Cortex of kidney (tissue), 1 donor: ENCODE measurements at places on chromosomes 4 and X.

GRCh38 chrX:63503541-63503940 lies 152.4 kb upstream of the SPIN4 start:
- no peak for DNase-seq

GRCh38 chr4:37748485-37748884 lies 62.3 kb upstream of the RELL1 start:
- DNase-seq, result no peak

GRCh38 chr4:38162240-38162784 lies 202.1 kb downstream of the PTTG2 start:
- DNase-seq, result no peak

DNA sequence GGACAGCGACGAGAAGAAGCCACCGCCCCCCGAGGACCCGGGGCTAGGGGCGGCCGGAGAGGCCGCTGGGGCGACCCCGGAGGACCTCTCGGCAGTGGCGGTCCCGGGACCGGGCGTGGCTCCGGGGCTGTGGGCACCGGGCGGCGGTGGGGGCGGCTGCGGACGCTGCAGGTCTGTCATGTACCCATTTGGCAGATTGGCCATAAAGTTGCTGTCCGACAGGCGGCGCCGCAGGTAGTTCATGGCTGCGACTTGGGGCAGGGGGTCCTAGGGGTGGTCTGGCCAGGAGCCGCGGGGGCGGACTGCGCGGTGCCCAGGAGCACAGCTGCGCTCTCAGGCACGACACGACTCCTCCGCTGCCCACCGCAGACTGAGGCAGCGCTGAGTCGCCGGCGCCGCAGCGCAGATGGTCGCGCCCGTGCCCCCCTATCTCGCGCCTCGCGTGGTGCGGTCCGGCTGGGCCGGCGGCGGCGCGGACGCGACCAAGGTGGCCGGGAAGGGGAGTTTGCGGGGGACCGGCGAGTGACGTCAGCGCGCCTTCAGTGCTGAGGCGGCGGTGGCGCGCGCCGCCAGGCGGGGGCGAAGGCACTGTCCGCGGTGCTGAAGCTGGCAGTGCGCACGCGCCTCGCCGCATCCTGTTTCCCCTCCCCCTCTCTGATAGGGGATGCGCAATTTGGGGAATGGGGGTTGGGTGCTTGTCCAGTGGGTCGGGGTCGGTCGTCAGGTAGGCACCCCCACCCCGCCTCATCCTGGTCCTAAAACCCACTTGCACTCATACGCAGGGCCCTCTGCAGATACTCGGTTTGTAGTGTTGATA lies at the start of gene SYN1:
Gene SYN1, minus strand, starts transcription at position 372 of the 817 bp plus-strand sequence. Its CDS starts 129 bp downstream, at position 243.
- DNase-seq, result peak; percentile 6

GRCh38 chr4:86957215-86957614 lies 22.4 kb downstream of the AFF1 start:
- no peak for DNase-seq

DNA sequence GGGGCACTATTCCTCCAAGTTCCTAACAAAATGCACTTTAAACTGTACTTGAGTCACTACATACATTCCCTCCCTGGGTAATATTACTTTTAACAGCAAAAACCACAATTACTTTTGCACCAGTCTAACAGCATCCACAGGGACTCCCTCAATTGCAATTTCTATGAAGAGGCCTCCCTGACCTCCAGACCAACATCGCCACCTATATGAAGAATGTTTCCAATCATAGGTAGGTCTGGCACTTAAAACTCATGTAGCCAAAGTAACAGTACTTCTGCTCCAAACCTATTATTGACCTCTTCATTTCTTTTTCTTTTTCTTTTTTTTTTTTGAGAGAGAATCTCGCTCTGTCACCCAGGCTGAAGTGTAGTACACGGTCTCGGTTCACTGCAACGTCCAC lies 15.6 kb downstream of the NR3C2 start:
- no peak for DNase-seq

DNA sequence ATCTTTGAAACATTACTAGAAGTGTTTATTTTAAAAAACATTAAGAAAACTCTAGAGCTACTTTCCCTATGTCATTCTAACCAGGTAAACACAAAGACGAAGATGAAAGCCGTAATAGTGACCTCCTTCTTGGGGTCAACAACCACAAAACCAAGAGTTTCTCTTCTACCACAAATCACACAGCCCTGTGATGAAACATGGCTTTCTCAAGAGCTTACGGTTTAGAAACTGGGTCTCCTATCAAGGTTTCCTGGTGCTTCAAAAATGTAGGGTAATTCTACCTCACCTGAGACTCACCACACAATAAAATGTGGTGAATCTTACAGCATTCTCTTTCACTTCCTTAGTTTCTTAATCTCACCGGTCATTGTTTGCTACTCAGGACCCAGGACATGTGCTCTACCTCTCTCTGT lies 50.9 kb downstream of the CORIN start:
- no peak for DNase-seq

- no peak for DNase-seq
Observed at GRCh38 chr4:78656968-78657445, 105.4 kb downstream of the ANXA3 start.

DNA sequence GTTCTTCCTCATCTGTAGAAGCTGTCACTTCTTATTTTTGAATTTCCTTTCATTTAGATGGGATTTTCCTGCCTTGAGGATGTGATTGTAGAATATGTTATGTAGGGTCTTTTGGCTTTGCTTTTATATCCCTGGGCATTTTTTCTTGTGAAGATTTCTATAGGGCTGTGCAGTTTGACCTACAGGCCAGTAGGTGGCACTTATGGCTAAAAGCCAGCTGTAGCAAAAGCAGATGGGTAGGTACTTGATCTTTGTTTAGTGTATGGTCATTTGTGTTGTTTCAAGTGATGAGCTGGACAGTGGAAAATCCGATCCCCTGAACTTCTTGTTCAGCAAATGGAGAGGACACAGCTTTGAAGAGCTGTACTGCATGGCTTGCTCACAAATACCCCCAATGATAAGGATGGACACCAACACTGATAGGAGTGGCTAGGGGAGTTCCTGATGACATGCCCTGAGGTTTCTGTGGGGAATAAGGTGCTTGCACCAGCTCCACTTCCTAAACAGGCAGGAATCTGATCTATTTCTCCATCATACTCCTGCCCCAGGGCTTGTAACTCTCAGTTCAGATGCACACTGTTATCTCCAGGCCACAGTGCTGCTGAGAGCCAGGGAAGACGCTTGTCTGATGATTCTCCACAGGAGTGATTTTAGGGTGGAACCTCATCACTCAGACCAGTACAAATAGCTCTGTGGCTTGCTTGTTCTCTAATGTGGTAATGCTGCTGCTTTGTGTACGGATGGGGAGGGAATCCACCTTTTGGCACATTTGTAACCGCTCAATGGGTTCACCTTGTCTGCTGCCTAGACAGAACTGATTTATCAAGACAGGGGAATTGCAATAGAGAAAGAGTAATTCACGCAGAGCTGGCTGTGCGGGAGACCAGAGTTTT lies 417.1 kb upstream of the MAGEB16 start:
- DNase-seq, result no peak

DNA sequence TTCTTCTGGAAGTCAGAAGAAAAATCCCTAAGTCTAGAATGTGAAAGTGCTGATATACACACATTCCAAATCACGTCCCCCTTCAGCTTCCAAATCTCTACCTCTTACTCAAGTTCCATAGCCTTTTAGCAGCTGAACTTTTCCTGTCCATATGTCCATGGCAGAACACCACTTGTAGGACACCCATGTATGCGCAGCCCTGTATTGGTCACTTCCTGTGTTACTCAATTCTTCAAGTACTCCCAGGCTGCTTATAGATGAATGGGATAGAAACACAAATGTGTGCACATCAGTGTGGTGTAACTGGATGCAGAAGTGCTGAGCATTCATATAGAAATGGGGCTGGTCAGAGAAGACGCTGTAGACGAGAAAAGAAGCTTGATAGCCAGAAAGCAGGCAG lies 18.8 kb downstream of the SRPX2 start:
- no peak for DNase-seq

GRCh38 chrX:118644378-118644777 lies 83.0 kb upstream of the IL13RA1 start:
- DNase-seq, result no peak

- DNase-seq, result no peak
Observed at GRCh38 chrX:850471-850916, 219.9 kb downstream of the SHOX start.

GRCh38 chr4:80154545-80154933 lies 42.8 kb upstream of the PRDM8 start:
- no peak for DNase-seq

DNA sequence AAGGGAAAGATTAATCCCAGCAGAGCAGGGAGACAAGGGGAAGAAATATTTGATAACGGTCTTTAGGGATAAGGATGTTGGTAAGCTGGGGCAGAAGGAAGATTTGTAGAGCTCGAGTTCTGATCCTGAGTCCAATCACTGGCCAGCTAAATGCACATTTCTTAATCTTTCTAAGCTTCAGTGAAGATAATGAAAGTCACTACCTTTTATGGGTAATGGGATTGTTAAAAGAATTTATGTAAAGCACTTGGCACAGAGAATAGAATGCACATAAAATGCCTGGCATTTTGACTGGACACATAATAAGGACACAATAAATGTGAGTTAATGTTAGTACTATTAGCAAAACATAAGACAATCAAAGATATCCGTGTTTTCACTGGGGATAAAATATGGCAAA lies 43.3 kb downstream of the NCAPG start:
- no peak for DNase-seq

DNA sequence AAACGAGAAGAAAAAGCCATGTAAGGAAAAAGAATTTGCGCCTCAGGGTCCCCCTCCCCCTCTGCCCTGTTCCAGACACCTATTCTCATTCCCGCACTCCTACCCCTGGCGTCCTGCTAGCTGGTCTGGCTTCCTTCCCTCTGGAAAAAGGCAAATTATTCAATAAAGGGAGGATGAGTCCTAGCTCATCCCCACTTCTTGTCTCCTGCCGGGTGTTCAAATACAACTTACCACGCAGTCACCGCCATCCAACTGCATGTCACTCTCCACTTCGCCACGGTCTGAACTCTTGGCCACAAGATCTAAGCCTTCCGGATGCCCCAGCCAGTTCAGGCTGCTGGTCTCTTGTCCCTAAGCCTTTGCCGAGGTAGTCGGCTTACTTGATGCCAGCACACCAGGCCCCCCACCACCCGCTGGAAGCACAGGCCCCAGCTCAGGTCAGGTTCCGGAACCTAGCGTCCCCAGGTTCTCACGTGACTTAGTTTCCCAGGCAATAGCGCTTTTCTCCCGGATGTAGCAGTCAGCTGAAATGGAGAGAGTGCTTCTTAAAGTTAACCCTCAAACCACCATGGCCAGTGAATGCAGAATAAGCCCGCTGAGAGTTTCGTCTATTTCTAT lies 209.6 kb upstream of the SPIN4 start:
- no peak for DNase-seq

DNA sequence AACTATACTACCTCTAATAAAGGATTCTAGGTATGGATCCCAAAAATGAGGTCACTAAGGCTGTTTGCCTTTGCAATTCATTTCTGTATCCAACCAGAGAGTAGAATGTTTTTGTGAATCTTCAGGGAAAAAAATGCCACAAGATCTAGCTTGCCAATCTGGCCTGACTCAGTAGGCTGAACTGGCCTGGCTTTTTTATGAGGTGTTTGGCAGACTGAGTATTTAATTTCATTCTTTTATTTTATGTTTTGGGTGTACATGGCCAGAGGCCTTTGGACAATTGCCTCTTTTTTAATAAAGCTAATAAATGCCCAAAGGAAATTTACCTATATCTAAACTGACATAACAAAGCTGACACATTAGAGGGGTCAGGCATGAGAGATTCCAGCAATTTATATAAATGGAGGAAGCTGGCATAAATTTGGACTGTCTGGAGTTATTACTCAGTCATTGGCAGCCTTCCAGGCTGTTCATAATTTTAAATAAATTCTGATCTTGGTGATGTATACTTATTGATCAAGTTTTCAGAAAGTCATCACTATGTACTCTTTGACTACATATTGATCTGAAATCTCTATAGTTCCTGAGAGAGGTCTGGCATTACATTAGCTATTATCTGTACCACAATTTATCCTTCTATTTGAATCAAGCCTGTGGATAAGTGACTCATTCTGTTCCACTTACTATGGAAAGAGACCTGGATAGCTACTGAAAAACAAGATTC lies 376.4 kb upstream of the NOCT start:
- DNase-seq, result no peak

DNA sequence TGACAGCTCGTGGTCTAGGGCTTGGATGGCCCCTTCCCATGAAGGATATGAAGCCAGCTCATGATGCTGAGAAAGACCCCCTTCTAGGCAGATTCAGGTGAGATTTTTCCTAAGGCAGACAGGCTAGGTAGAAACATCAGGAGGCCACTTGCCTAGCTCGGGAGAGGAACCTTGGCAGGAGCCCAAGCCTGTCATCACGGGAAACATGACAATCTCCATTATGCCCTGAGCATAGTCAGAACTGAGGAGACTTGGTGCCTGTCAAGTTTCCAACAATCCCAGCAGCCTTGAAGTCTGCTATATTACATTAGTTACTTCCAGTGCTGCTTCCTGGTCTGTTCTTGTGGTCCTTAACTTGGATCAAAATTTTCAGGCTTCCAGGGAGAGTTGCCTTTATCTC lies 18.7 kb upstream of the WDR1 start:
- no peak for DNase-seq

DNA sequence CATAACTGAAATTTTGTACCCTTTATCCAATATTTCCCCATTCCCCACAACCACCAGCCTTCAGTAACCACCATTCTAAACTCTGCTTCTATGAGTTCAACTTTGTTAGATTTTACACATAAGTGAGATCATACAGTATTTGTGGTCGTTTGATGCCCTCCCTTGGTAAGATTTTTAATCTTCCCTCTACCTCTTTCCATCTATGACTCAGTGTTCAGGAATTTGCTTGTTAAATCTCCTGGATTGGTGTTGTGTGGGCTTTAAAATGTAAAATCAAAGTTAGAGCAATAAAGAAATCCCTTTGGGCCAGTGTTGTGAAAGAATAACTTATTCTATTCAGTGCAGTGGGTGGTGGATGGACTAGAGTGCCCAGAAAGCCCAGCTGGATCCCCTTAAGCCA lies 37.4 kb downstream of the SLC16A2 start:
- no peak for DNase-seq

- no peak for DNase-seq
Observed at GRCh38 chrX:50067435-50068284, 133.1 kb downstream of the AKAP4 start.

DNA sequence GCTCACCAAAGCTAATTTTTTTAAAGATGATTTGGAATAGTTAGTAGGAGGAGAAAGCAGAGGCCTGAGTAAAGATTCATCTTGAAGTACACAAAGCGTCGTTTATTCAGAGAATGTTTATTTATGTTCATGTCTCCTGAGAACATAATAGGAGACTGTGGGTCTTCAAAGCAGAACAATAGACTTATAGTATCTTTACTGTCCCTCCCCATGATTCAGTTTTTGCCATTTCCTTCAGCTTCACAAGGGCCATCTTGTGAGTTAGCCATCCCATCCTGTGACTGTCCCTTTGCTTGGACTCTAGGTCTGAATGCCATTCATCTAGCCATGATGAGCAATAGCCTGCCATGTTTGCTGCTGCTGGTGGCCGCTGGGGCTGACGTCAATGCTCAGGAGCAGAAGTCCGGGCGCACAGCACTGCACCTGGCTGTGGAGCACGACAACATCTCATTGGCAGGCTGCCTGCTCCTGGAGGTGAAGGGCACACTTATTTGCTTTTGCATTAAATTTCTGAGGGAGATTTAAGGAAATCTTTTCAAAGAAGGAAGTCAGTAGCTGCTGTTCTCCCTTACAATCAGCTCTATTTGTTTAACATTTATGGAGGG lies 105.8 kb downstream of the NFKB1 start:
- DNase-seq, result no peak
